Left ventricle myocardium inferior (tissue), 1 donor: ENCODE measurements at places on chromosomes 1 and 21. TPM values are rescaled to one million over a fixed set of nuclear protein-coding genes. Genes with fewer than 3 reads are reported as not detected.

DNA sequence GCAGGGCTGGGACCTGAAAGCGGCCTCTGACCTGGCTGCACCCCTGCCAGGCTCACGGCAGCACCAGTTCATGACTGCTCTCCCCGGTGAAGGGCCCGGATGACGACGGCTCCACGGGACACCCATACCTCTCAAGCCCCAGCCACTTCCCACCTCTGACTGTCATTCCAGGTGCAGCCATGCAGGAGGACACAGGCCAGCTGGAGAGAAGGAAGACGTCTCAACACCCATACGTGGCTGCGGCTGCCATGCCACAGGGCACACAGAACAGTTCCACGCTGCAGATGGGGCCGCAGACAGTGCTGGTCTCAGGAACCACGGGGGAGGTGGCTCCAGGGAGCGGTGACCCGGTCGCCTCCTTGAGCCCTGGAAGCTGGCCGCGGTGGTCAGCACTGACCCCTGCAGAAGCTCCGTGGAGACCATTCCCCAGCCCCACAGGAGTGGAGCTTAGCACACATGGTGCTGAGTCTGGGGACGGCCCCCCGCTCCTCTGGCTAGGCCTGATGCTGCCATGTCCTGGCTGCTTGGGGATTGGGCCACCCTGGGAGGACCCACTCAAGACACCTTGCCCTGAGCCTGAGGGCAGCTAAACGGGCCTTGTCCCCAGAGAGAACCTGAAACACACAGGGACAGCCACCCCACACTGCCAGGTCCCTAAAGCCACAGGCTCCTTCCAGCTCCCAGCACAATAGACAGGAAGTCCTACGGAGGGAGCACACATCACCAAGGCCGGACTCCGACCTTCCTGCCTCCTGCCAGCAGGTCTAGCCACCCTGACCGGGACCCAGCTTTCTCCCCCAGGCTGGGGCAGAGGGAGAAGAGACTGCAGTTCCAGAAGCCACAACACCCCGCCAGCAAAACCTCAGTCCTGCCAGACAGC lies 8.6 kb downstream of the WNT9A start:
- no peak for DNase-seq

The CTTNBP2NL gene
- 14.3 TPM for total RNA-seq

The HMCN1 gene
- total RNA-seq: 8.9 TPM

The VN1R5 gene
- total RNA-seq: not detected

The SIK1 gene
- total RNA-seq: 7.8 TPM

GRCh38 chr1:215507119-215507518 lies 60.0 kb upstream of the KCTD3 start:
- DNase-seq: no peak
